Nasal cavity respiratory epithelium epithelial cell of viscerocranial mucosa (primary cell): ENCODE measurements at places on chromosomes 5 and 9. TPM values are rescaled to one million over a fixed set of nuclear protein-coding genes. Genes with fewer than 3 reads are reported as not detected.

The CYLC2 gene
- not detected in 2 replicates for total RNA-seq

The LHFPL2 gene
- 43.4 and 59.8 TPM in 2 replicates for total RNA-seq

The BTNL3 gene
- not detected in 2 replicates for total RNA-seq

The SARDH gene
- total RNA-seq: 1.00 TPM in 1 of 2 replicates, not detected in the other

The NR4A3 gene
- under 0.01 TPM in 2 replicates for total RNA-seq
